T1000 (cell line): ENCODE measurements at places on chromosomes 1 and 21.

GRCh38 chr1:222995236-222995580, 147.8 kb downstream of the TLR5 start:
- no peak for DNase-seq

DNA sequence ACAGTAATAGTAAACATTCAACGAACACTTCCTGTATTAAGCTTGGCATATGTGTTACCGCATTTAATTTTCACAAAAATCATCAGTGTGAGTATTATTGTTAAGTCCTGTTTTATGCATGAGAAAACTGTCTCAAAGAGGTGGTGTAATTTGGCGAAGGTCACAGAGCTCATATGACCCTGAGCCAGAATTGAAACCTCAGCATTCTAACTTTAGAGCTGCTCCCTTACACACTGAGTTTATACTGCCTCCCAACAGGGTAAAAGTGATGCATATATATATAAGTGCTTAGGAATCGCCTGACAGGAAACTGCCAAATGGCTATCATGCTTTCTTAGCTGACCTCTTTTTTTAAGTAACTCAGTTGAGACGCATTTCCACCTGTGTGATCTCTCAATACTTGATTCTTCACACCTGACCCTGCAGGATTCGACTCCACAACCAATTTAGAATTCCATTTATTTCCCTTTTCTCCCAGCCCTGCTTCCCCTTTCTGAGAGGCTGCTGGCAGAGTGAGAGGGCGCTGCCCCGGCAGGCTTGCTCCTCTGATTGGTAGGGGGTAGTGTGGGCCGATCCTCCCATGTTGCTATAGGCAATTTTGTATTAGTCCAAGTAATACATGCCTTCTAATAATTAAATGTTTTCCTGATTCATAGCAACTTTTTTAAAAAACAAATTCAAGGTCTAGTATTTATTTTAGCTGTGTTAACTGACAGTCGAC, 40.5 kb downstream of the ZBTB40 start:
- no peak for DNase-seq

GRCh38 chr1:23720256-23720995, 22.8 kb upstream of the ELOA start:
- no peak for DNase-seq

DNA sequence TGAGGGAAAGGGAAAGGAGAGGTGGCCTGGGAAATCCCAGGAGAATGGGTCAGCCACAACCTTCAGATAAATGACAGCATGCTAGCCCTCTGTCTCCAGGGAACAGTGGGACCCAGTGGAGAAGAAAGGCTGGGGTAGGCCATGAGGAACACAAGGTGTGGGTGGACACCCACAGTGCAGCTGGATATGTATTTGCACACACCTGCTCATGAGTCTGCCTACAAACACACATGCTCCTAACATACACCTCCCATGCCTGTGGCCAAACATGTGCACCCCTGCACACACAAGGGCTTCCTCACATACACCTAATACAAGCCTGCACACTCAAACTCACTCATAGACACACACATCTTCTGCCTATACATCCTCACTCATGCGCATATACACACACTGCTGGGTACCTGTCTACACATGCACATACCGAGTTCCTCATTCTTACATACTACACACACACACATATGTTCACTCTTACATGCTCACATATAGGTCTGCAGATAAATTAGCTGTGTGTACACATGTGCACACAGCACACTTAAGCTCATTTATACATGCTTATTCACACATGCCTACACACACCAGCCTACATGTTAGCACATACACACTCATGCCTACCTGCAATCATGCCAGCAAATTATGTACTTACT, 3.6 kb downstream of the C1orf216 start:
- no peak for DNase-seq

DNA sequence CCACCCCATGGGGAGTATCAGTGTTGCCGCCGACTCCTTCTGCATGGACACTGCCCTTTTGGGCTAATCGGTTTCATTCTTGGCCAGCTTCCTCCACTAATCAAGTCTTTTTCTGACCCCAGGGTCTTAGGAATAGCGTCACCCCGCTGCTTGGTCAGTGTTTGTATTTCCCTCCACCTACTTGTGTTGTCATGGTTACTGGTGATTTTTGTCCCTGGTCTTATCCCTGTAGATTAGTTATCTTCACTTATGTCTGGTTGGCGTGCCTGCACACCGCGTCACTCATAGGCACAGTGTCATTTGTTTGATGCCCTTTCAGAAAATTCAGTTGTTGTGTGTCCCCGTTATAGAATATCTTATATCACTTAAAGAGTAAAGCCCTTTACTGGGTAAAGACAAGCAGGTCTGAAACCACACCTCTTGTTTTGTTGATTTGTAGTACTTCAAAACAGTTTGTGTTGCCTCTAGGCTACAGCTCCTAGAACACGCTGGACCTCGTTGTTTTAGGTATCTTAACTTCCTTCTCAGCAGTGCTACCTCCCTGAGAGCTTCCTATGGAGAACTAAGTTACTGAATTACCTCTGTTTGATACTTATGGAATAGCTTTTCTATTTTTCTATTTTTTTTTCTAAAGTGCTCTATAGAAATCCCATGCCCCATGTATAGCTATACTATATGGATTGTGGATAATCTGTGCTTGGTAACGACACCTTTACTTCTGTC, 868 bp downstream of the PPP1R12B start:
- peak; percentile 55 for DNase-seq

GRCh38 chr21:18522181-18522972, 118.8 kb upstream of the TMPRSS15 start:
- DNase-seq: no peak

- DNase-seq: no peak
Measured at GRCh38 chr1:64841330-64842065, 96.6 kb downstream of the RAVER2 start.

DNA sequence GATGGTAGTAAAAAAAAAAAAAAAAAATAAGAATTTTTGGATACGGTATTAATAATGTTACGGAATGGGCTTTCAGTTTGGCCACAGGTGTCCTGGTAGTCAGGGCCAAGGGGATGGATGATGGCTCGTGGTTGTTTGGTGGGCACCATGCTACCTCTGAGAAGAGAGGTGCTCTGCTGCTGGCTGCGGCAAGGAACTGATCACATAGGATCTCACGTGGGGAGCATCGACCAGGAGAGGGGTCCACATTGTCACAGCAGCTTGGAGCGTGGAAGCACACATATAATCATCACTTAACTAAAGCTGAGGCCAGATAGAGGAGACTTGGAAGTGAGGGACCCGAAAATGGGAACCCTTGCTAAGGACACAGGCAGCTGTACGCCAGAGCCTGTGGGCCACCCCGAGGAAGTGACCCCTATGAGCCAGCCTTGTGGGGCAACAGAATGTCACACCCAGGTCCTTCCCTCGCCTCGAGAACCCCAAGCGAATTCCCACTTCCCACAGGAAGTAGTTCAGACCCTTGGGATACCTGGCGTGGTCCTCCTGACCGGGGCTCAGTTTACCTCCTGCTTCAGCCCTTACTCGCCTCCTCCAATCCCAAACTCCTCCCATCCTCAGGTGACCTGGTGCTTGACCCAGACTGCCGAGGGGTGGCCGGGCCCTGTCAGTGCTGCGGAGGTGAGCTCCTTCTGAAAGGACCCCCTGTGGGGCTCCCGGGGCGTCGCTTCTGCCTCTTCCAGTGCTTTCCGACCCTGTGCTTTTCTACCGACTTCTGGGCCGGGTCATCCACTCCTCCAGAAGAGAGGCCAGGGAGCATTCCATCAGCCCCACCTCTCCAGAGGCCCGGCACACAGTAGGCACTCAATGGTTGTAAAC, 222.0 kb downstream of the CAMTA1 start:
- no peak for DNase-seq

GRCh38 chr1:233459470-233459945, 132.0 kb downstream of the MAP3K21 start:
- no peak for DNase-seq

DNA sequence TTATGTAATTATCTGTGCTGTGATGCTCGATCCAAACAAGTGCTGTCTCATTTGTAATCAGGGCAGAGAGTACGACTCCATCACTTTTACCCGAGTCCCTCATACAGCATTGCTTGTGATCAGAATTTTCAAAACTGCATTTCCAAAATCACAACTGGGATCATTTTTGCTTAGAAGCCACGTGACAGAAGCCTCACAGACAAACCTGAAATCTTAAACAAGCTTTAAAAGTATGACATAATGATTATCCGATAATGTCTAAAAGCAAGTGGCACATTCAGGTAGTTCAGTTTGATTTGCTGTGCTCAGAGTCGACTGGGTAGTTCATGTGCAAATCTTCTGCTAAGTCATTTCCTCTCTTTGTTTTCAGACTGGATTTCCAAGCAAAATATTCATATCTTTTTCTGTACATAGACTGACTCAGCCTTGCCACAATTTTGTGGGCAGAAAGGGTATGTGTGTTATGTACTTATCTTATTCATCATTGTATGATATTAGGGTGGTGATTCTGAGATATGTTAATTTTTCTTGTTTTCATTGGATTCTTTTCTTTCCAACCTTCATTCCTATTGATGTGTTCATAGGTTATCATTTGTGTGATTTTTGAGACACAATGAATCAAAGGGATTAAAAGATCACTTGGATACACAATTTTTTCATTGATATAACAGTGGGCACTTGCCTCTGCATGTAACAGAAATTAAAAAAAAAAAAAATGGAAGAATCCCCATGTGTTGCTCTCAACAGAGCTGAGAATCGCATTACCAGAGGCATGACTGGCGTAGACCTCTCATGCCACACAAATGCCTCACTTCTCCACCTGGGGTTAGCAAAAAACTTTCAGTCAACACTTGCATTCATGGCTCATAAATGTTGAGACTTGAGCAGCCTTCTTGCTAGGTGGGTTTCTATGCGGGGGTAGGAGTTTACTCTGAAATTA, 355.7 kb downstream of the LTN1 start:
- peak; percentile 49 for DNase-seq
